ENCODE measurements at places on chromosomes 5 and 9.

DNA sequence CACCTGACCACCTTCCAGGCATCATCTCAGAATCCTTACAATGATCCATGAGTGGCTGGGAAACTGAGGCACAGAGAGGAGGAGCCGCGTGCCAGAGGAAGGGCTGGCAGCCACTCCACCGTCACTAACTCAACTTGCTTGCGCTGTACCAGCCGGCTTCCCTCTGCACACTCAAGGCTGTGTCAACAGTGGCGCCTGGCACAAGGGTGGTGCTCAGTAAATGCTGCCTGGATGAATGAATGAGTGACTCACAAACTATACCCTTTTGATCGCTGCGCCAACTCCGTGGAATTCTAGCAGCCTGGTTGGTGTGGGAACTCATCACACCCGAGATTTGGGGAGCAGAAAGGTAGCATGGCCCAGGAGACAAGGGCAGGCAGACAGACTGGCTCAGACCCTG, 21.9 kb downstream of the PRRX2 start:
- no peak for DNase-seq

DNA sequence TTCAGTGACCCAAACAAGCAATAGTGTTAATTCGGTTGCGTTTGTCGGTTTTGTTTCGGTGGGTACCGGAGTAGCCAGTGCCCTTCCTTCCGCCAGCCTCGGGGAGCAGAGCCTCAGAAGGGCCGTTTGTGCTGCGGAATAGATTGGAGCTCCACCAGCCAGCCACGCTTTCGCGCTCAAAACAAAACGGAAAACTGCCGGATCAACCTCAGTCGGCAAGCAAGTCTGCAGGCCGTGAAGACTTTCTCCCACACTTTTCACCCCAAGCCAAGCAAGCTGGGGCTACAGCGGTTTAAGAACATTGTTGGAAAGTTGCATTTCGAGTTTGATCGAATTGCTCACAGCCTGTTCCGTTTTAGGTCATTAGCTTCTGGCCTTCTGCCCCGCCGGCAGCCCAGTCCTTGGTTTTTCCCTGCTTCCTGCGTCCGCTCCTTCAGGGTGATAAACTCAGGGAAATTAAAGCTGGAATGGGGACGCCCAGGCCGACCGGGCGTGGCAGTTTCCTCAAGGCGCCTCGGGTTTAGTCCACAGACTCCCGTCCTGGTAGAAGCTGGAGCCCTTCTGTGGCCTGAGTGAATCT, 803 bp upstream of the CCNO start:
- peak; percentile 36 for DNase-seq

DNA sequence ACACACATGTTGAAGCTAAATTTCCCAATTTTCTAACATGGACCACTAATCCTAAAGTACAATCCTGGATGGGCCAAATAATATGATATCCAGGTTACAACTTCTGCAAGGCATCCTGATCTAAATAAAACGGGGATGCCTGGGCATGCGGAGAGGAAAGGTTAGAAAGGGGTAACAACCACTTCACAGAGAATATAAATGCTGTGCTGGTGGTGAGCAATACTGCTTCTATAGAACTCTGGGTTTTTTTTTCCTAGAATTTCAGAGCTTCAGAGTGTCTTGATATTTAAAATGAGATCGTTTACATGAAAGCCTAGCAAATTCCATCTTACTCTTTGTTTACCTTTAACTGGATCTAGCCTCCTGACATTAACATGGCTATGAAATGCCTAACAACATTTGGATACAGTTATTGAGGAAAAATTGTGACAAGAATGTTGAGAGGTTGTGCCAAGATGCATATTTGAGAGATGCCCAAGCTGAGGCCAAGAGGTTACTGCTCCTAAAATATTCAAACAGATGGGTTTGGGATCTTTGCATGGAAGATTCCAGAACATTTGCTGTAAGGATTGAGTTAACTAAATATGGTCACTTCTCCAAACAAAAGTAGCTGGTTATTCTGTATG, 22.4 kb downstream of the TNFAIP8 start:
- DNase-seq: peak; percentile 79

DNA sequence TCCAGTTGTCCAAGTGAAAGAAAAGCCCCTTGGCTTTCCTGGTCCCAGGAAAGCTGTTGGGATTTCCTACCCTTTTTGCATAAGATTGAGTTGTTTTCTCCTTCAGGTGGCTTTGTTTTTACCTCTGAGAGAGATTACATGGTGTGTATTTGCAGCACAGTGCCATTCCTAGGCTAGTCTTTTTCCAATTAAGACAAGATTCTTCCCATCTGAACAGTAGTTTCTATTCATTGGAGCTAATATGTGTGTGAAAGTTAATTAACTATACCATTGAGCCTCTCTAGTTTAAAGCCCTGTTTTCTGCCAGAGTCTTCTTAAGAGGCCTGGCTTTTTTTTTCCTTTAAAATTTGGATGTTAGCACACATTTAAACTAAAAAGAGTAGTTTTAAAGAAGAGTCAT, 20.1 kb downstream of the MSANTD3 start:
- DNase-seq: no peak

DNA sequence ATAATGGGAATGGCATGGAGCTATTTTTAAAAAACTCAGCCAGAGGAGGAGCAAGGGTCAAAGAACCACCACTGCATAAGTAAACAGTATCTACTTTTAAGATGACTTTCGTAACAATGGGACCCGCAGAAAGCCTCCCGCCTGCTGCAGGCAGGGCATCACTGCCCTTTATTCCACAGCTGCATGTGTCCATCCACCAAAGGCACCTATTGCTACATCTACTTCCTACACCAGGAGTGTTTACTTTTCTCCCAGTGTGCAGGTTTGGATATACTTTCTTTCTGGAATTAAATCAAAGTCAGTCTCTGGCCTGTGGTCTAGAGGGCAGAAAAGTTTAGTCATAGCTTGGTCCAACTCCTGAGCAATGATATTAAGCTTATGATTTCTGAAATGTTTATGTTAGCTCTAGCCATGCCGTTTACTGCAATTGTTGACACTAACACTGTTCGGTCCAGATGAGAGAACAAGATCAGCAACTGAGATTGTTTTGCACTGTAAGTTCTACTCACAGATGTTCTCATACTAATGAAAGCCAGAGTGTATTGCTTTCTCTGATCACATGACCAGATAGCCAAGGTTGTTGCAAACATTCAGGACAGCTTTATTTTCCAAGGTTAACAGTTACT, 391.5 kb downstream of the FGF10 start:
- DNase-seq: no peak

DNA sequence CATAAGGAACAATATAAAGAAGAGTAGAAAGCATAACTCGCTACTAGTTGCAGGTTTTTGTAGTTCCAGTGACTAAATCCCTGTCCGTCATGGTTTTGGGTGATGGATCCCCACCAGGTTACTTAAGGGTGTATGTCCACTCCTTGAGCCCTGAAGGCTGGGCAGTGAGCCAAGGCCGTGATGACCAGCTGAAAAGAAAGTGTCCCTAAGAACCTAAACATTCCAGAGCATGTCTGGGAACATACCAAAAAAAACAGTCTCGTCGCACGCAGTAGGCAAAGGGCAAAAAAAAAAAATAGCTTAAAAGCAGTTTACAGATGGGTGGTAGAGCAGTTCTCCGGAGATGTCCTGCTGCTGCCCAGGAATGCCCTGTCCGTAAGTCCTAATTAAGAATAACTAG, 21.4 kb upstream of the SNAPC3 start:
- DNase-seq: peak; percentile 39

- DNase-seq: no peak
Observed at GRCh38 chr9:526904-527591, 312.4 kb downstream of the DOCK8 start.

DNA sequence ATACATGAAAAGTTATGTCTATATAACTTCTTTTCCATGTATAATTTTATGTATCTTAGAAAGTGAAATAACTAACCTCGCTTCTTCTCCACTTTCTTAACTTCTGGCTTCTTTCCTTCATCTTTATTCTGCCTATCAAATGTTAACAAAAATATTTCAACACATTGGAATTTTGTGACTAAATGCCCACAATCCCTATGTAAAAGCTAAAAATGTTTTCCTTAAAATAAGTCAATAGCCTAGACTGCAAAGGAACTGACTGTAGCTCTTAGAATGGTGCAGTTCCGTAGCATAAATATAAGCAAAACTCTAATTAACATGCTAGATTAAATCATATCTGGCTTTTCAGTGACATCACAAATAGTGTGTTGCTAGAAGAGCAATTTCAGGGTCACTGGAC, 40.9 kb downstream of the PSIP1 start:
- peak; percentile 15 for DNase-seq

DNA sequence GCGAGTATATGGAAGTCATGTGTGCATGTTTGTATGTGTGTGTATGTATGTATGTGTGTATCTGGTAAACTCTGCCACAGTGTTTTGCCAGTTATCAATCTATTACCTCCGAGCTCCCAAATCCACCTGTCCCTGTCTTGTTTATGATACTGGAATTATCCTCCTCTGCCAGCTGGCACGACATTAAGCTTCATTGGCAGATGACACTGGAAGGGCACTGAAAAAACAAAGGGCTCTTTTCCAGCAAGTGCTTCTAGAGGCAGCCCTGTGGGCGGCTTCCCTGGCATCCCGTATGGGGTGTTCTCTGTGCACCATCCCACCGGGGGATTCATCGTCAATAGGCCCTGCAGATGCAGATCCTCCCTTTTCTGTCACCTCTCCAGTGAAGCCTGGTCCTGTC, 221.5 kb downstream of the MSX2 start:
- DNase-seq: no peak

GRCh38 chr5:139120521-139120920, 77.6 kb downstream of the SIL1 start:
- no peak for DNase-seq

- no peak for DNase-seq
Observed at GRCh38 chr9:113185271-113185670, 34.5 kb downstream of the SLC31A2 start.

- peak; percentile 94 for DNase-seq
Observed at GRCh38 chr5:159913048-159913447, 3.2 kb upstream of the ADRA1B start.

- DNase-seq: no peak
Observed at GRCh38 chr9:119924736-119925135, 555.5 kb upstream of the BRINP1 start.

Data from EH (cell line).